Neural crest cell (in vitro differentiated cells): ENCODE measurements at places on chromosomes 11 and 22. TPM values are rescaled to one million over a fixed set of nuclear protein-coding genes. Genes with fewer than 3 reads are reported as not detected.

DNA sequence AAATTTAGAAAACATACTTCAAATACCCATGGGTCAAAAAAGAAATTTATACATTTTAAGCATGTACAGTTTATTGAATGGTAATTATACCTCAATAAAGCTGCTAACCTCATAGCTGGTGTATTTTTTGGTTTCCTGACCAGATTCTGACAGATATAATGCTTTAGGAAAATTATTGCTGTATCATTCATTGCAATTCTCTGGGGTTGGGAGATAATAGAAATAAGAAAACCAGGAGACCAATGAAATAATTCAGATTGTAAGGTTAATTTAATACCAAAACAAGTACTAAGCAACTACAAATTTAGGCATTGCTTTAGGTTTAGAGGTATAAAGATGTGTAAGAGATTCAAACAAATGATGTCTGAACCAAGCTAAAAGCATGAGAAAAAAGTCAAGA is 120.1 kb downstream of the ENTHD1 start:
- no peak overlapping the region for H3K4me3 ChIP-seq
- H3K27ac ChIP-seq = no peak overlapping the region
- DNase-seq = no peak
- H3K36me3 ChIP-seq = no peaks in the 10 kb centered on the region
- H3K4me1 ChIP-seq = no peaks in the 10 kb centered on the region
- H3K27me3 ChIP-seq = peaks cover 42% of the 10 kb centered on the region

- no peaks in the 10 kb centered on the region for H3K27me3 ChIP-seq
- no peak for DNase-seq
These were observed 29.8 kb upstream of the BLID start for GRCh38 chr11:122145715-122146274.

DNA sequence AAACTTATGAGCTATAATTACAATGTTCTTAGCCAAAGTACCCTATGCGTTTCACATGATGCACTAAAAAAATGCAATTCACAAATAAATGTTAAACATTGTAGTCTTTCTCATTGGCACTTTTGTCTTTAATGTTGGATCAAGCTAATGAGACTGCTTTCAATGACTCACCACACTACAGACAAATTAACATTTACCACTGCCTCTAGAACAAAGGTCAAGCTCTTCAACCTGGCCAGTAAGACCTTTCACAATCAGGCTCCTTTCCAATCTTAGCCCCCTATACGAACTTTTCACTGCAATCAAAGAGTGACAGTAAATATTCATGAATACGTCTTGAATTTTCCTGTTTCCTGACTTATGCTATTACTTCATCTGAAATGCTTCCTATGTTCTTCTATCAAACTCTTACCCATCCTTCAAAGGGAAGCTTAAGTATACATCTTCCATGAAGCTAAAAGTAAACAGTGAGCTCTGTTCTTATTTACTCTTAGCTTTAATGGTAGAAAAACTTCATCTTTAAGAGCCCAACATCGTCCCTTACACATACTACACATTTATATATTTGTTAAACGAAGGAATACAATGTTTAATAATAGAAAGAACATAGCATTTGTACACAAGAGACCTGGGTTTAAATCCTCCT is 326.6 kb upstream of the PITPNB start:
- H3K27me3 ChIP-seq = no peaks in the 10 kb centered on the region
- H3K27ac ChIP-seq = no peak overlapping the region
- DNase-seq = no peak
- no peak overlapping the region for H3K4me3 ChIP-seq
- no peaks in the 10 kb centered on the region for H3K36me3 ChIP-seq

GRCh38 chr11:5196731-5197130 is 3.8 kb downstream of the OR51V1 start:
- H3K27ac ChIP-seq = no peak overlapping the region
- H3K4me3 ChIP-seq = no peak overlapping the region
- no peaks in the 10 kb centered on the region for H3K36me3 ChIP-seq
- H3K27me3 ChIP-seq = no peaks in the 10 kb centered on the region
- peaks cover 12% of the 10 kb centered on the region for H3K4me1 ChIP-seq
- no peak for DNase-seq

DNA sequence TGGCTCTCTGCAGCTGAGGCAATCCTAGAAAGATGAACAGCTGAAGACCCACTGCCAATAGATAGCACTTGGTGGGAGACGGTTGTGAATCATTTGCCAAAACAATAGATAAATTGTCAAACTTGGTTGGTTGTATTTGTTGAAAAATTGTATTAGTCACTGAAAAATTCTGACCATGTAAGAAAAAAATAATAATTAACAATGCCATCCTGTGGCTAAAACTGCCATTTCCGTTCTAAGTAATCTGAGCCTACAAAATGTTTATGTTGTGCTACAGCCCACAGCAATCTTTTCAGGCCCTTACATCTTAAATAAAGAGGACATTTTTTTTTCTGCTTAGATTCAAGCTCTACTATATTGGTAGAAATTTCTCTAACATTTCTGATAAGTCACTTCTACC is 103.2 kb upstream of the ANO3 start:
- no peak overlapping the region for H3K27ac ChIP-seq
- H3K36me3 ChIP-seq = no peaks in the 10 kb centered on the region
- no peak for DNase-seq
- H3K4me1 ChIP-seq = no peaks in the 10 kb centered on the region
- H3K27me3 ChIP-seq = no peaks in the 10 kb centered on the region

- no peaks in the 10 kb centered on the region for H3K36me3 ChIP-seq
- no peak for DNase-seq
- H3K27me3 ChIP-seq = no peaks in the 10 kb centered on the region
These were observed 510 bp upstream of the LSP1 start for GRCh38 chr11:1852271-1852876.

DNA sequence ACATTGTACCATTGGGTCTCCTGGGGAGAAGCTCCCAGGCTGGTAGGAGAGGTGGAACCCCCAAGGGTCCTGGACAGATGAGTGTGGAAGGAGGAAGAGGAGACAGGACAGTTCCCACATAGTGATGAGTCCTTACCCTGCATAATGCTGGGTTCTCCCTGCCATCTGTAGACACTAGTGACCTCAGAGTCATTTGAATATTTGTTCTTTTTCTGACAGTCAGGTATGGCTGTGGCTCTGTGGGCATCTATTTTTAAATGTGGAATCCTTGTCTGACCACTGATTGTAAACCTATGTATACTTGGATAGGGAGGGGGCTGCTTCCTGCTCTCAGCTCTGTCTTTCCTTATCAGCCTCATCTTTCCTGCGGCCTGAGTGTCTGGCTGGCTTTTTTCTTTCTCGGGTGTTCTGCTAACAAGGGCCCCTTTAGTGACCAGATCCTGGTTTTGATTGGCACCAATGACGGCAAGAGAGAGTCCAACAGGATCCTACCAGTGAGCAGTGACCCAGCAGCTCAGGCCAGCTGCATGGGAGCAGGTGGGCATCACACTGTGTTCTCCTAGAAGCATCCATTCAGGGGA is 2.6 kb upstream of the SLC5A1 start:
- peaks cover 25% of the 10 kb centered on the region for H3K27me3 ChIP-seq

GRCh38 chr11:3111919-3112690 is 53.0 kb downstream of the OSBPL5 start:
- no peaks in the 10 kb centered on the region for H3K27me3 ChIP-seq
- H3K4me3 ChIP-seq = no peak overlapping the region
- no peak overlapping the region for H3K27ac ChIP-seq
- H3K36me3 ChIP-seq = peaks cover 49% of the 10 kb centered on the region

DNA sequence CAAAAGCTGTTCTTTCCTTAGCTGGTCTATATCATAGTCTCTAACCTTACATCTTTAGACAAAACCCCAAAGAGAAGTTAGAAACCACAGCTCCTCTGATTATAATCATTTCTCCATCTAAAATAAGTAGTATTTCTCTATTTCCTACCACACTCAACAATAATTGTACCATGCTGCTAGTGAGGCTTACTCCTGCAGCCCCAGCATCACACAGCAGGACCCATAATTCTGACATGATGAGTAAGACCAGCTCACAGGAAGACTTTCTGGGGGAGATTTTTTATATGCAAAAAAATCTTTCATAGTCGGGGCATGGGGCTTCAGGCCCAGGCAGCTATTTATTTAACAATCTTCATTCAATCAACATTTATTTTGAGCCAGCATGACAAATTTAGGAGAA is 441.6 kb downstream of the DYNC2H1 start:
- H3K4me3 ChIP-seq = no peak overlapping the region
- no peaks in the 10 kb centered on the region for H3K4me1 ChIP-seq
- peaks cover 2% of the 10 kb centered on the region for H3K27me3 ChIP-seq
- no peak for DNase-seq
- H3K27ac ChIP-seq = no peak overlapping the region
- no peaks in the 10 kb centered on the region for H3K36me3 ChIP-seq

DNA sequence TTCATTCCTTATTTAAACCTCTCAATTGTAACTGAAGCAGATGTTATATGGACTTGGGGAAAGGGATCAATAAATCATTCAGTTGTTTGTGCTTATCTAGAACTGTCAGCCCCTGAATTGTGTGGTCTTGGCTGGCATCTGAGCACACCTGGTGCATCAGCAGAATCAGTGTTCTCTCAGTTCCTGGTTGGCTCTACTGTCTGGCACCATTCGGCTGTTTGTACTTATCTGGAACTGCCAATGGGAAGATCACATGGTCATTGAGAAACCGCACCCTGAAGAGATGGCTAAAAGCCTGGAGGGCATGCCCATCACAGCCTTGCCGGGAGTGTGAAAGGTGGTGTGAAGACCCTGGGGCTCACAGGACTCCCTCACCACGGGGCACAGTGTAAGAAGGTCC is 37.1 kb upstream of the EHF start:
- H3K36me3 ChIP-seq = no peaks in the 10 kb centered on the region
- H3K4me3 ChIP-seq = no peak overlapping the region
- H3K4me1 ChIP-seq = peaks cover 9% of the 10 kb centered on the region
- DNase-seq = no peak

- H3K4me3 ChIP-seq = no peak overlapping the region
- no peak for DNase-seq
- H3K36me3 ChIP-seq = peaks cover 2% of the 10 kb centered on the region
- no peak overlapping the region for H3K27ac ChIP-seq
- peaks cover 41% of the 10 kb centered on the region for H3K4me1 ChIP-seq
These were observed 20.2 kb upstream of the TXNRD2 start for GRCh38 chr22:19961868-19962245.

DNA sequence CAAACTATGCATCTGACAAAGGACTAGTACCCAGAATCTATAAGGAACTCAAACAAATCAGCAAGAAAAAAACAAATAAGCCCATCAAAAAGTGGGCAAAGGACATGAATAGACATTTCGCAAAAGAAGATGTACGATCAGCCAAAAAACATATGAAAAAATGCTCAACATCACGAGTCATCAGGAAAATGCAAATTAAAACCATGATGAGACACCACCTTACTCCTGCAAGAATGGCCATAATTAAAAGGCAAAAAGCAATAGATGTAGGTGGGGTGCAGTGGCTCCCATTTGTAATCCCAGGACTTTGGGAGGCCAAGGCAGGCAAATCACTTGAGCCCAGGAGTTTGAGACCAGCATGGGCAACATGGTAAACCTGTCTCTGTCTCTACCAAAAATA is 10.4 kb upstream of the OR10V1 start:
- no peaks in the 10 kb centered on the region for H3K4me1 ChIP-seq
- H3K36me3 ChIP-seq = no peaks in the 10 kb centered on the region
- peaks cover 32% of the 10 kb centered on the region for H3K27me3 ChIP-seq
- no peak overlapping the region for H3K4me3 ChIP-seq

GRCh38 chr11:63915961-63916836 is 765 bp downstream of the RCOR2 start:
- H3K27me3 ChIP-seq = peaks cover 17% of the 10 kb centered on the region
- DNase-seq = peak; percentile 86
- H3K4me3 ChIP-seq = peak overlapping the region; percentile 95
- H3K4me1 ChIP-seq = peaks cover 41% of the 10 kb centered on the region
- H3K36me3 ChIP-seq = peaks cover 5% of the 10 kb centered on the region

GPHA2 gene
- total RNA-seq = not detected in 2 replicates

FHIP1B gene
- 25.3 and 25.5 TPM in 2 replicates for total RNA-seq

SVIP gene
- 32.5 and 36.7 TPM in 2 replicates for total RNA-seq

DNAJC24 gene
- total RNA-seq = 24.9 and 26.3 TPM in 2 replicates

CAT gene
- total RNA-seq = 29.2 and 30.6 TPM in 2 replicates

LMNTD2 gene
- 1.8 and 2.2 TPM in 2 replicates for total RNA-seq

RIN1 gene
- 3.7 and 4.3 TPM in 2 replicates for total RNA-seq

BUD13 gene
- 39.0 and 39.7 TPM in 2 replicates for total RNA-seq

CASTOR1 gene
- 6.2 and 8.7 TPM in 2 replicates for total RNA-seq

OR51B5 gene
- total RNA-seq = 0.21 TPM in 1 of 2 replicates, not detected in the other
